ENCODE measurements at places on chromosomes 4 and X.

DNA sequence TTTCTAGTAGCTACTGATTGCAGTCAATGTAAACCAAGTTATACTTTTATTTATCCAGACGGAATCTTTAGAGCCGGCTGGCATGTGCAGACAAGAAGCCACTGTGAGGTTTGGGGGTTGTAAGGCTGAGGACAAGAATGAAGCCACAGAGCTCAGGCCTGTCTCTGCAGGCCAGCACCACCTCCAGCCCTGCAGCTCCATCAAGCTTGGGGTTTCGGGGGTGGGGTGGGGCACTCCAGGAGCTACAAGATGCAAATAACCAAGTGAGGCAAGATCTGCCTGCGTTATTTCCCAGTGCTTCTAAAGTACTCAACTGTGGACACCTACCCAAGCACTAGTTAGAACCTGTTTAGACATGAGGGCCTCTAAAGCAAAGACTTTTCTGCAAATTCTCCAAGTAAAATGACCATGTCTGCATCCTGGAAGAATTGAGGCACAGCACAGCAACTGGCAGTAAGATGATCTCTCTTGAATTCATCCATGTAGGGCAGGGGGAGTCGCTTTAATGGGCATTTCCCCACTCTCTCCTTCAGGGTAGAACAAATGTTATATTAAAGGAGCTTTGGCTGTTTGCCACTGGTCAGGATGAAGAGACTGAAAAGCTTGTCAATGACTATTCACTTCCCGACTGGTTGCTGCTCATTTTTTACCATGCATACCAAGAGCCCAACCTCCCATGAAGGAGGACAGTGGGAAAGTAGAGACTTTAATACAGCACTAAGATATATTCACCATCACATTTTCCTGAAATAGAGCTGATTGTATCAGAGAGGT is 222.5 kb downstream of the MGST2 start:
- no peak for DNase-seq

DNA sequence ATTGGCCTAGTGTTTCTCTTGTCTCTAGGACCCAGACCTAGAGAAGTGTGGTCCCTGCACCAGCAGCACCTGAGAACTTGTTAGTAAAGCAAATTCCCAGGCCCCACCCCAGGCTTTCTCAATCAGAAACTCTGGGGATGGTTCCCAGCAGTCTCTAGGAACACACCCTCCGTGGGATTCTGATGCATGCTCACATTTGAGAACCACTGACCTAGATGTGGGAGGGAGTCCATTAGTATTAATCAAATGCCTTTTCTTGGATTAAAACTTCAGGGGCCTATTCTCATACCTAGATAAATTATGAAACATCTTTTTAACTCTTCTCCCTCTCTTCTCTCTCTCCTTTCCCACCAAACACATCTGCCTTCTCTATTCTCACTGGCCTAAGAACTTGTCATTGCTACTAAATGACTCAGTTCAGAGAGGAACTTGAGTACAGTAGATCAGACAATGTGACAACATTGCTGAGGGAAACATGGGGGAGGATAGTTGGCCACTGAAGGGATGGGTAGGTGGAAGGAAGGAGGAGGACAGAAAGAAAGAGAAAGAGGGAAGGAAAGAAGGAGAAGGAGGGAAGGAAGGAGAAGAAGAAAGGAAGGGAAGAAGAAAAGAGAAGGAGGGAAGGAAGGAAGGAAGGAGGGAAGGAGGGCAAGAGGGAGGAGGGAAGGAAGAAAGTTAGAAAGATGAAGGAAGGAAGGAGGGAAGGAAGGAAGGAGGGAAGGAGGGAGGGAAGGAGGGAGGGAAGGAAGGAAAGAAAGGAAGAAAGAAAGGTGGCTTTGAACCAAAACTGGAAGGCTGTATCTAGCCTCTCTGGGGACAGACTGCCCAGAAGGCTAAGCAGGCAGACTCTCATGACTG is 132.7 kb upstream of the MAP3K15 start:
- no peak for DNase-seq

DNA sequence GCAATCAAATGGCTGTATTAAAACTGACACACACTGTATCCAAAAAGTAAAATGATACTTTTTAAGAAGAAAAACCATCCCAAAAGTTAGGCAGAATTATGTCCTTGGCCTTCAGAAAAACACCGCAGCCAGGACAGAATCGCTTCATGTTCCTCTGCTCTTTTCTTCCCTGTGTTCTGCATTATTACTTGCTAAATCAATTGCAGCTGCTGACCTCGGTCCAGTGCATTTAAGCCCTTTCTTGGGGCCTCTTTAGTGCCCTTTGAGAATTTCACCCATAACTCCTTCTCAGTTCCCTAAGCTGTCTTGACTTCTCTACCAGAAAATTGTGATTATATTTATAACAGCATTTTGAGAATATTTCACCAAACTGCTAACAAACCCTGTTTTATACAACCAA is 696.9 kb downstream of the PCDH7 start:
- no peak for DNase-seq

DNA sequence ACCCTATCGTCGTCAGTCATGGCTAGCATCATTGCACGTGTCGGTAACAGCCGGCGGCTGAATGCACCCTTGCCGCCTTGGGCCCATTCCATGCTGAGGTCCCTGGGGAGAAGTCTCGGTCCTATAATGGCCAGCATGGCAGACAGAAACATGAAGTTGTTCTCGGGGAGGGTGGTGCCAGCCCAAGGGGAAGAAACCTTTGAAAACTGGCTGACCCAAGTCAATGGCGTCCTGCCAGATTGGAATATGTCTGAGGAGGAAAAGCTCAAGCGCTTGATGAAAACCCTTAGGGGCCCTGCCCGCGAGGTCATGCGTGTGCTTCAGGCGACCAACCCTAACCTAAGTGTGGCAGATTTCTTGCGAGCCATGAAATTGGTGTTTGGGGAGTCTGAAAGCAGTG is 1.6 kb downstream of the ZCCHC12 start:
- no peak for DNase-seq

GRCh38 chrX:105150557-105150956 is 69.9 kb downstream of the TEX13A start:
- DNase-seq, result no peak

DNA sequence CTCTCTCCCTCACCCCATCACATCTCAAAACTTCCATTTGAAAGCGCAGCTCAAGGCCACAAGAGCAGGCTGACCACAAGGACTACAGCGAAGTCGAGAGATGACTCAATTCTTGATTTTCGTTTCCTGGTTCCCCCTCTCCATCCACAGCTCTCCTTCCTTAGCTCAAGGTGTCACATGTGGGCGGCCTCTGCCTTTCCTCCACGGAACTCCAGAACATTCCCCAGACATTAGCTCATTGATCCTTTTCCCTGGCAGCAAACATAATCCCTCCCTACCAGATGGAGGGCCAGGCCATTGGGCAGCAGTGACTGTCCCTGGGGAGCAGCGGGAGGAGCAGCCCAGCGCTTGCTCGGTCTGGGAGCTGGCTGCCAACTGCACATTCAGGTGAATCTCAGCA is 56.3 kb downstream of the CCDC149 start:
- no peak for DNase-seq

DNA sequence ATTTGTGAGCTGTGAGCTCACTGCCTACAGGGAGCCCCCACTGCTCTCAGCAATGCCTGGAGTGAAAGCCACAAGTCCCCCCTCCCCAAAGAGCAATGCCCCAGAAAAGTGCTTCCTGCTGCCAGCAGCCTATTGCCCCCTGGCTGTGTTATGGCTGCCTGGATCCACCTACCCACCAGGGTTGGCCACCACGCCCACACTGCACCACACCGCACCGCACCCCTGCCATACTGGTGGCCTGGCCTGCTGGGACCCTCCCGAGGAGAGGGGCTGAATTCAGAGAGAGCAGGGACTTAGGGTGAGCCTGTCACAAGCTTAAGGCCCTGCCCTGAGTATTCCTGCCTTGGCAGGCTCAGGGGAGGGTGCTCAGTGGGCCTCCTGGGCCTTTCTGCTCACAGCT is 4.3 kb downstream of the CFAP99 start:
- no peak for DNase-seq

DNA sequence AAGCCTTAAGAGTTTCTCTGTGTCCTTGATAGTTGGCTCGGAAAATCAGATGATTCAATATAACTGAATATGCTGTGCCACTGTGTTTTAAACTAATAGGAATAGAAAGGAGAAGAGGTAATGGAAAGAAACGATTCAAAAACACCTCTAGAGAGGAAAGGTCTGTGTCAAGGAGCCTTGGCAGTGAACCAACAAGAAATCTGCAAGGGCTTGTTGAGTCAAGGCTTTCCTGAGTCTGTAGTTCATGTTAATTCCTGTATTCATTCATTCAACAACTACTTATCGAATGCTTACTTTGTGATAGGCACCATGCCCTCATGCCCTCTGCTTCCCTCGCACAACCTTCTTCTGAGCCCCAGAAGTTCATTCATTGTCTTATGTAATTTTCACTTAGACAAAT is 336.0 kb downstream of the PDHA2 start:
- no peak for DNase-seq

- no peak for DNase-seq
Observed at GRCh38 chr4:33737726-33738125, 2506.6 kb downstream of the ARAP2 start.

DNA sequence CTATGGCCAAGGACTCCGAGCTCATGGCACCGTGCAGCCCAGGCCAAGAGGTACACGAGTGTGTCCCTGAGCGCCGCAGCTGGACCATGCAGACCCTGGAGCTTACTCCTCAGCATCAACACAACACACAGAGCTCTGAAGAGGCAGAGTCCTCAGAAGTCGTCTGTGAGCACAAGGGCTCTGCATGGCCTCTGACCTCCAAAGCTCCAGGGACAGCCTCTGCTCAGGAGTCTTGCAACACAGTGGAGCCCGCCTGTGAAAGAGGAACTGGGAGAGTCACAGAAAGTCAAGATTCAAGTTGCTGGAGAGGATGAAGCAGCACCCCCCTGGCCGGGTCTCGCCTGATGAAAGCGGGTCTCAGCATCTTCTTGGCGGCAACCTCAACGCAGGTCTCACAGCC is 2.9 kb downstream of the LRPAP1 start:
- DNase-seq, result no peak
